ENCODE measurements at places on chromosomes 6 and 20.

GRCh38 chr20:4471221-4471620, 250.5 kb upstream of the PRND start:
- no peak for DNase-seq

- no peak for DNase-seq
These were observed 413.8 kb upstream of the FLRT3 start for GRCh38 chr20:14751191-14751590.

DNA sequence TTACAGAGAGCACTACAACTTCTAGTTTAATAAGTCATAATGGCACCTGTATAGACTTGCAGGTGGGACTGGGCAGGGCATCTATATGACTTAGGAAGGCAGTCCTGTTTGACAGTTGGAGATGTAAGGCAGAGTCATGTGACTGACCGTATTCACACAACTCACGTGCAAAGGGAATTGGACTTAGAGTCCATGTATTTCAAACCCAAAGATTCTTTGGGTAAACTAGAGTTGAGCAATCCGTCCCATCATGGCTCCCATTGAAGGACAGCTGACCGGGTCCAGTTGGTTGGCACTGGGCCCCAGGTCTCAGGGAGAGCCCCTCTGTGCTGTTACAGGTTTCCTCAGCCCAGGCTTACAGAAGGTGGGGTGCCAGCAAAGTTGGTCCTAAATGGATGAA, 121.9 kb downstream of the ARID1B start:
- no peak for DNase-seq

GRCh38 chr20:878511-879307, 37.4 kb downstream of the ANGPT4 start:
- DNase-seq: no peak

- DNase-seq: no peak
These were observed 41.0 kb downstream of the CCN2 start for GRCh38 chr6:131910219-131910589.

GRCh38 chr20:13549451-13549850, 89.3 kb downstream of the TASP1 start:
- no peak for DNase-seq

DNA sequence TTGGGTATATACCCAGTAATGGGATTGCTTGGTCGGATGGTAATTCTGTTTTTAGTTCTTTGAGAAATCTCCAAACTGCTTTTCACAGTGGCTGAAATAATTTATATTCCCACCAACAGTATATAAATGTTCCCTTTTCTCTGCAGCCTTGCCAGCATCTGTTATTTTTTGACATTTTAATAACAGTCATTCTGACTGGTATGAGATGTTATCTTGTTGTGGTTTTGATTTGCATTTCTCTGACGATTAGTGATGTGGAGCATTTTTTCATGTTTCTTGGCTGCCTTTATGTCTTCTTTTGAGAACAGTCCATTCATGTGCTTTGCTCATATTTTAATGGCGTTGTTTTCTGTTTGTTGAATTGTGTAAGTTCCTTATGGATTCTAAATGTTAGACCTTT, 641.6 kb downstream of the HACE1 start:
- DNase-seq: no peak

DNA sequence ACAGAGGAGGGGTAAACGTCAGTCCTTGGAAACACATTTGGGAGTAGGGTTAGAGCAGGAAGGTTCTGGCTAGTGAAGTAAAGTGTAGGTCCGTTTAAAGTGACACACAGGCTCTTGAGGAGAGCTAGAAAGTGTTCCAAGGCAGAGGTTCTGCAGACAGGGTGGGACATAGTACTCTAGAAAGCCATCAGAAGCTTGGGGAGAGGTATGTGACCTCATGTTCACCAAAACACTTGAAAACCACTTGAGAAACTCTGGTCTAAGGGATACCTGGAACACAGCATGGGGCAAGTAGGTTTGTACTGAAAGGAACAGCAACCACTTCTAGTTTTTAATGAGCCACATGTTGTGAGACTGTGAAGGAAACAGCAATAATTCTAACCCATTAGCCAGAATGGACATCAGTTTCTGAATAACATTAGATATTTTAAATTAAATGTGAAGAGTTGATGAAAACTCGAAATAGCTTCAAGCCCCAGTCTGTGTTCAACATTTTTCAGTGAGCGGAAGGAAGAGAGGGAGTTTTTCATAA, 49.0 kb downstream of the SOBP start:
- DNase-seq: no peak

DNA sequence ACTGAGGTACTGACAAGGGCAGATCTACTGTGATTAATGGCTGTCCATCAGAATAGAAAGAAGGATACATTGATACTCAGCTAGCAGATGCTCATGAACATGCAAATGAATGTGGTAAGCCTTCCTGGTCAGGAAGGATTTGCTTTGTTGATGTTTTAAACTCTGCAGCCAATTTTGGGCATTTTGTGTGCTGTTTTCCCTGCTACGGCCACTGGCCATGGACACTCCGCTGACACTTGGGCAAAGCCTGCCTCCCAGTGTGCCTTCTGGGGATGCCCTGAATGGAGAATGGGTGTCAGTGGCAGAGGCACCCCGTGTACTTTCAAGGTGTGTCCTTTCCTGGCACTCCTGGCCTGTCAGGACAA, 113.1 kb downstream of the SOBP start:
- DNase-seq: no peak

Measured in stimulated activated CD4-positive, alpha-beta T cell treated with anti-CD3 and anti-CD28 coated beads, Interleukin-2, amount 100 ng/mL, for 48 hours (primary cell).